Jurkat, Clone E6-1 (cell line): ENCODE measurements at places on chromosomes 12 and 14.

GRCh38 chr12:29655861-29656260 lies 127.9 kb downstream of the TMTC1 start:
- DNase-seq: no peak

DNA sequence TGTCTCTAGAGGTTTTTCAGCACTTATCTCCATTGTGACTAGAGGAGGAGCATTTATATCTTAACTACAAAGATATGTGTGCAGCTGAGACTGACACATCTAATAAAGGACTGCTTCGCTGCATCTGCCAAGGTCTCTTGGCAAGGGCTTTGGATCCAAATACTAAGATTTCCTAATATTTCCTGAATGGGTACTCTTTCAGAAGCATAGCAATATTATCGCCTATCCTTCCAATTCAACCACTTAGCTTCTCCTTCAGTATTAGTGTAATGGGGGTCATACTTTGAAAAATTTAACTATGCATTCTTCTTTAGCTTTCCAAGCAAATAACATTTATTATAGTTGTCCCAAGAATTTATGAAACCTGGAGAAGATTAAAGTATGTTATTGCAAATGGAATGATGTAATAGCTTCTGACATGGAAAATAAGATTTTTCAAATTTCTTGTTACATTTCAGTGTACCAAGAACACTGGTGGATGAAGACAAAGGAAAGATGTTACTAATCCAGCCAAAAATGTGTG lies 243.0 kb upstream of the PDE3A start:
- no peak for DNase-seq

GRCh38 chr12:7017870-7018349 lies 366 bp downstream of the LPCAT3 start:
- DNase-seq: peak; percentile 9

- DNase-seq: no peak
Observed at GRCh38 chr12:31874961-31875608, 84.1 kb upstream of the RESF1 start.

GRCh38 chr14:91142214-91142668 lies 28.4 kb downstream of the DGLUCY start:
- peak; percentile 34 for DNase-seq

DNA sequence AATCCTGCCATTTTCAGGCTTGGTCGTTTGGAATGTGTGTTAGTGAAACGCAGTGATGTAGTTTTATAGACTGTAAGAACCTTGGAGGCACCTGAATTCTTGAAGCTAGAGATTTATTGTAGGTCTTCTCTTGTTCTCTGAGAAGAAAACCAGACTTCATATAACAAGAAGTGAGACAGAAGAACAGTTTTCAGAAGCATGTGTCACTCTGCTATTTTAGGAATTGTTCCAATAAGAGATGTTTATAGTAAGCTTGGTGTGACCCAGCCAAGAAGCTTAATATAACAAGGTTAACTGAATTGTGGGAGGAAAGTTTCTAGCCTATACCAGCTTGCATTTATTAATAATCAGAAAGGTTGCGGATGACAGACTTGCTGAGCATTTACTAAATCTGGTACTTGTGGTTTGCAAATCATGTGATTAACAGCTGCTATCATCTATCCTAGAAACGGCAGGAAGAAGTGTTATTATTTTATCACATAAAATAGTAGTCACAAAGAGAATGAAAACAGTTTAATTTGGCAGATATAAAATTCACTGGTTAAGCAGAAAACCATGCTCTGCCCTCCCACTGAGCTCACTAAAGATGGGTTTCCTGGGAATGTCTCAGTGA lies 49.2 kb upstream of the BCAT1 start:
- DNase-seq: no peak

DNA sequence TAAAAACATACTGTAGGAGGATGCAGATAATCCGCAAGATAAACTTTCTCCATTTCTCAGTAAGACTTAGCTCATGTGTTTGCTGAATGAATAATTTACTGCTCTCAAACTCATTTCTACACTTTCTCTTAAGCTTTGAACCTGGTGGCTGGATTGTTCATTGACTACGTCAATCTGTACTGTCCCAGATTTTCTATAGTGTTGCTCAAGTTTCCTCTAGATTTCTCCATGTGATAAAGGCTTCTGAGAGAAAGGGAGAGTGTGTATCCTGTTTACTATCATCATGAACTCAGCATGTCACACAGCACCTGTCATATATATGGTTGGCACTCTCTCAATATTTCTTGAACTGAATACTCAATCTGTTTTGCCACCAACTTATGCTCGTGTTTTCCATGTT lies 518.0 kb upstream of the TBX3 start:
- no peak for DNase-seq

DNA sequence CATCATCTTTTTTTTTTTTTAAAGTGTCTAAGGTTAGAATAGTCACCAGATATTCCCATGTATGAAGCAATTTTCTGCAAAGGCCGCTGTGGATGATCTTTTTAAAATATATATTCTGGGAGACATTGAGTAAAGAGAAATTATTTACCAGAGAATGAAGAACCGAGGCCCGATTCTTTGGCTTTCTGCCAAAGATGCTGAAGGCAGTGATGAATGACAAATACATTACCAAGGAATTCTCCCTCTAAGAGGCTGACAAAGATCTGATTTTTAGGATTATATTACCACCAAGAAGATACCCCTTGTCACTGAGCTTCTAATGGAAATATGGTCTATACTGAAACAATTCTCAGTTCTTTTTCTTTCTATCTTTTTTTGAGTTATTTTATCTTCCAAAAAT lies 336.8 kb downstream of the NAV3 start:
- DNase-seq: no peak

DNA sequence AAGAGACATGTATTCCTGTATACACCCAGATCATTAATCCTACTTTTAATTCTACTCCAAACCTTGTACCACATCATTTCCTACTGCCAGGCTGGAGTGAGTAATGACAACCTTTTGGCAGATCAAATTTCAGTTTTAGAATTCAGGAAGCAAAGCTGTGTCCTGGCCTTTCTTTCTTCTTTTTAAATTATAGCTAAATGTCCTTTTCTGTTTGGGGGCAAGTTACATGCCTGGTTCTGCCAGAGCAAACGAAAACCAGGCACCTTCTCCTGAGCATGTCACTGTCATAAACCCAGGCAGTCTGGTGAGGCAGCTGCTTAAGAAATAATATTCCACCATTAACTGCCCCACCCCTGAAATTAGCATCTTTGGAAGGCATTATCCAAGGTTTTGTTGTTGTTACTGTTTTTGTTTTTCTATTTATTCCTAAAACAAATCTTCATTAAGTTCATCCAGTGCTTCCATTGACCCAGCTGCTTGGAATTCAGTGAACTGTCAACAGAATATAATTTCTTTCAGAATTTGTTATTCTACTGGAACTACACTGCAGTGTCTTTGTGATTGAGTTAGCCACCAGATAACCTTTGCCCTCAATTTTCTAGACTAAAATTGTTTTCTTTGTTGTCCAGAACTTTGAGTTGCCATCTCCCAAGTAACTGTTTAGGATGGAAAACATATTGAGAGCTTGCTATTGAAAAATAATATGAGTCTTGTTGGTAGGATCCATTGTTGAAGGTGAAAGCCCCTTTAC lies 33.2 kb downstream of the SAMD4A start:
- DNase-seq: no peak

- DNase-seq: no peak
Observed at GRCh38 chr12:25970916-25971653, 12.6 kb downstream of the RASSF8 start.

DNA sequence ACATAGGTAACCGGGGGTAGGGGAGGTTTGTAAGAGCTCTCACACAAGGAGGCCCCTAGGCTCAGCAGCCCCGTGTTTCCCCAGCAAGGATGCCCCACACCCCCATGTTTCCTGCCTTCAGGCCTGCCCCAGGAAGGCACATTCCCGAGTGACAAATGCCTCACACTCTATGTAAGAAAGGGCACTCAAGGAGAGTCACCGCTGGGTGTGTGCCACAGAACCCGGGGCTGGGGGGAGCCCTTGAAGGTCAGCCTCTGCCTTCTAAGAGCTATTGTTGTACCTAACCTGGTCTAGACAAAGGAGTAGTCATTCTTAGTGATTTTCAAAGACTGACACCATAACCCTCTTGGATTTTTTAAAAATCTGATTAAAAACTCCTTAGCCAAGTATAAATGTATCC lies 333.6 kb downstream of the DPF3 start:
- DNase-seq: no peak

DNA sequence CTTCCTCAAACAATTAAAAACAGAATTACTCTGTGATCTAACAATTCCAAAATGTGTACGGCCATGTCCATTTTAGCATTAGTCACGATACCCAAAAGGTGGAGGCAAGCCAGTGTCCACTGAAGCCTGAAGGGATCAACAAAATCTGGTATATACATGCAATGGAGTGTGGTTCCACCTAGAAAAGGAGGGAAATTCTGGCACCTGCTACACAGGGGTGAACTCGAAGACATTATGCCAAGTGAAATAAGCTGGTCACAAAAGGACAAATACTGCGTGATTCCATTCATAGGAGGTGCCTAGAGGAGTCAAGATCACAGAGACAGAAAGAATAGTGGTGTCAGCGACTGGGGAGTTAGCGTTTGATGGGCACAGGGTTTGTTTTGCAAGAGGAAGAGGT lies 331.4 kb downstream of the MED13L start:
- DNase-seq: no peak

GRCh38 chr12:118334241-118334640 lies 38.5 kb downstream of the TAOK3 start:
- DNase-seq: no peak

DNA sequence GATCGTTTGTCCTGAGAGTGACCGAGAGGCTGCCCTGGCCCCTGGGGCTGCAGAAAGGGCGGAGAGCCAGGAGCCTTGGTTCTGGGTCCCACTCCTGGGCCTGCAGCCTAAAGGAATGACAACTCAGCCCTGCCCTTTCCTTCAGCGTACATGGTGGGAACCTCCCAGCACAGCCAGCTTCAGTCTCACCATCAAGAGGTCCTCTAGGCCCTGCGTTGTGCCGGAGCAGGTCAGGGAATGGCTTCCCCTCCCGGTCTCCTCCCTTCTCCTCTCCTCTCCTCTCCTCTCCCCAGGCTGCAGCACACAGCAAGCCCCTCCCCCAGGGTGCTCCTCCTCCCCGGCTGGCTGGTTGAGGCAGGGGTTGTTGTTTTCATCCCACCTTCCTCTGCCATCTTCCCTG lies 44.6 kb upstream of the TUNAR start:
- no peak for DNase-seq

- DNase-seq: no peak
Observed at GRCh38 chr12:63325757-63326156, 174.8 kb upstream of the AVPR1A start.

- DNase-seq: no peak
Observed at GRCh38 chr12:113065126-113066007, 8.8 kb downstream of the DTX1 start.

- DNase-seq: no peak
Observed at GRCh38 chr14:84482256-84483071, 1047.5 kb upstream of the FLRT2 start.

- DNase-seq: peak; percentile 31
Observed at GRCh38 chr12:111111681-111112080, 191.3 kb upstream of the MYL2 start.

GRCh38 chr12:9198012-9198411 lies 10.2 kb downstream of the PZP start:
- DNase-seq: no peak

DNA sequence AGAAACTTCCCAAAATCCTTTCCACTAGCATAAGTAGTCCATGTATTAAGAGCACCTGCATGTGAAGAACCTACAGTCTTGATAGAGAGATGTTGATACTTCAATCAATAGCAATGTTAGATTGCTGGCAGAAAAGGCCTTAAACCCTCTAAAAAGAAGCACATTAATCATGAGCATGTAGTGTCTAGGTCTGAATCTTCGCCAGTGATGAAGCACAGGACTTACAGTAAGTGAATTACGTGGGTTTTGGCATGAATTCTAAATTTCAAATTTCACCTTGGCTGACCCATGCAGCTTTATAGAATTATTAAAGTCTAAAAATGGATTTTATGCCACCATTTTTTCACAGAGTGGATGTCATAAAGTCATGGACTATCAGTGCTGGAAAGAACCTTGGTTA lies 791.6 kb upstream of the NOVA1 start:
- DNase-seq: no peak

GRCh38 chr12:56267443-56268071 lies 815 bp downstream of the COQ10A start:
- DNase-seq: no peak

GRCh38 chr14:90903101-90903500 lies 86.9 kb upstream of the TTC7B start:
- DNase-seq: peak; percentile 57

- DNase-seq: no peak
Observed at GRCh38 chr14:21300892-21301291, 21.0 kb downstream of the RPGRIP1 start.

DNA sequence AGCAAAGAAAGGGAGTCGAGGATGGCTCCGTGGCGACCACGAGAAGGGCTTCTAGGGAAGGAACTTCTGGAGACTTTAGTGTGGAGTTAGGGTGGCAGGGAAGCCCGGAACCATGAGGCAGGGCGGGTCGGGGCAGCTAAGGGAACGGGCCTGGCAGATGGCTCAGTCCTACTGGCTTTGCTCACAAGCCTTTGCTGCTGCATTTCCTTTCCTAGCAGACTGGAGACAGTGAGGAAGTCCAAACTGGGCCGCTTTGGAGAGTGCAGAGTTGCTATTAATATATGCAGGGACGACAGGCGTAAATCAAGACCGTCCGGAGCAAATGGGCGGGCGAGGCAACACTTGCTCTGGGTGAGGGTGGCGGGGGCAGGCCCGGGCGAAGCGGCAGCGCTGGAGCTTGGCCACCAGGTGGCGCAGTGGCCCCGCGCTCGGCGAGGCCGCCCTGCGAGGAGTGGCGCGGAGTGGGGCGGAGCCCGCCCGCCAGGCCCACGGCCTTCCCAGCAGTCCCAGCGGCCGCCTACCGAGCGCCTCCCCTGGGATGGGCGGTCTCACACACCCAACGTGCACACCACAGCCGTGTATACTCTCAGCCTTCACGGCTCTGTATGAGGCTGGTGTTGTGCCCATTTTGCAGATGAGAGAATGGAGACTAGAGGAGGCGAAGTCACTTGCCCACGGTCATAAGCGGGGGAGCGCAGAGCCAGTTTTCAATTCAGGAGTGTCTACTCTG lies 24.4 kb upstream of the LRTM2 start:
- peak; percentile 89 for DNase-seq

DNA sequence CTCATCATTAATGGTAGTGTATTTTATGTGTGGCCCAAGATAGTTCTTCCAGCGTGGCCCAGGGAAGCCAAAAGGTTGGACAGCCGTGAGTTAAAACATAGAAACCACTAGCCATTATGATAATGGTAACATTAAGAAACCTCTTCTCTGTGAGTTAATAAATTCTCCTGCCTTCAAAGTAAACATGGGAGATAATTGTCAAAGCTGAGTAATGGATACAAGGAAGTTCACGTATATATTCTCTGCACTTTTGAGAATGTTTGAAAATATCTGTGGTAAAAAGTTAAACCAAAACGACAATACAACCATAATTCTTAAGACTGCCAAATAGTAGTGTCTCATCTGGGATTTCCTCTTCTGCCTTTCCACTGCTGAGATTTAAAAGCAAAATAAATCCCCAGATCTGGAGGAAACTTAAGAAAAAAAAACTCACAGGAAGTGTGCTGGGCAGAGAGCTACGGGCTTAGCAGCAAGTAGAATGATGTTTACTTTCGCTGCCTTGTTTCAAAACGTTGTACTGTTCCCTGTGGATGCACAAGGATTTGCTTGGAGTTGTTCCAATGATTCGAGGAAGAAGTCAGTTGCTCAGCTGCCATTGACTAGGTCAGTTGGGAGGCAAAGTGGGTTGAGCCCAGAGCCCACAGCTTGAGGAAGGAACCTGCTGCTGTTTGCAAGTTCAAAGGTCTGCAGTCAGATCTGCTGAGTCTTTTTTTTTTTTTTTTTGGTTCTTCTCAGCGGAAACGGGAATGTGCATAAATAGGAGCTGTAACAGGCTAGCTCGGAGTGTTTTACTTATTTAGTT lies 1.7 kb downstream of the TPCN1 start:
- peak; percentile 50 for DNase-seq

GRCh38 chr14:68945585-68946488 lies 33.3 kb downstream of the ACTN1 start:
- DNase-seq: no peak
